ENCODE measurements at places on chromosomes 7 and 10.

GRCh38 chr7:142012825-142013511 lies 17.3 kb downstream of the MGAM start:
- peak; percentile 66 for DNase-seq

- DNase-seq: no peak
Measured at GRCh38 chr7:17159500-17160037, 138.9 kb upstream of the AHR start.

DNA sequence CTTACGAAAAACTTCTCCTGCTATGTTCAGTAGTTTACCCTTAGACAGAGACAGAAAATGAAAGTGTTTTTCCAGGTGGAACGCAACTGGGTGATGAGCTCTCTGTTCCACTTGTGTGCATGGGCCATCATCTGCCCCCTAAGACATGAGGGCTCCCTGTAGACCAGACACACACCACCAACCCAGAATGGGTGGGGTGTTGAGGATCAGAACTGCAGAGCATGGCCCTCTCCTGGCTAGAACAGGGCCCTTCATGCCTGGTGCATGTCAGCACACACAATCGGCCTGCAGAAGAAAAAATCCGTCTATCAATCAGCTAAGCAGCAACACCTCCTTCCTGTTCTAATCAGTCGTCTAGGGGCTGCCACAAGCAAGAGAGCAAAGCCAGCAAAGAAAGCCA lies 186.2 kb upstream of the INHBA start:
- DNase-seq: no peak

DNA sequence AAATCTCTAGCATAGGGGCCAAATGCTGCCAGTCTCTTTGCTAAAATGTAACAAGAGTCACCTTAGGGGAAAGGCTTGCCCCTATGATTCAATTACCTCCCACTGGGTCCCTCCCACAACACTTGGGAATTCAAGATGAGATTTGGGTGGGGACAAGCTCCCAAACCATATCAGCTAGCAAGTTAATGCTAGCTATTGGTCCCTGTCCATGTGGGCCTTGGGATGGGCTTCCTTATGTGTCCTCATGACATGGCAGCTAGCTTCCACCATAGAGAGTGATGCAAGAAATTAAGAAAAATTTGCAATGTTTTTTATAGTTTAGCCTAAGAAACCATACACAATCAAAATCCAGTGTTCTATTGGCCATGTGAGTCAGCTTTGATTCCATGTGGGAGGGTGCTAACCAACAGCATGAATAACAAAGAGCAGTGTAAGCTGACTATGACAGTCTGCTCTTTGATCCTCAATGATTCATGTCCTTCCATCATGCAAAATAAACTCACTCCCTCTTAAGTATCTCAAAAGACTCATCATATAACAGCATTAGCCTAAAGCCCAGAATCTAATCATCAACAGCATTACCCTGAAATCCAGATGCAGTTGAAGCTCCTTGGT lies 21.7 kb upstream of the ZNF365 start:
- peak; percentile 4 for DNase-seq

DNA sequence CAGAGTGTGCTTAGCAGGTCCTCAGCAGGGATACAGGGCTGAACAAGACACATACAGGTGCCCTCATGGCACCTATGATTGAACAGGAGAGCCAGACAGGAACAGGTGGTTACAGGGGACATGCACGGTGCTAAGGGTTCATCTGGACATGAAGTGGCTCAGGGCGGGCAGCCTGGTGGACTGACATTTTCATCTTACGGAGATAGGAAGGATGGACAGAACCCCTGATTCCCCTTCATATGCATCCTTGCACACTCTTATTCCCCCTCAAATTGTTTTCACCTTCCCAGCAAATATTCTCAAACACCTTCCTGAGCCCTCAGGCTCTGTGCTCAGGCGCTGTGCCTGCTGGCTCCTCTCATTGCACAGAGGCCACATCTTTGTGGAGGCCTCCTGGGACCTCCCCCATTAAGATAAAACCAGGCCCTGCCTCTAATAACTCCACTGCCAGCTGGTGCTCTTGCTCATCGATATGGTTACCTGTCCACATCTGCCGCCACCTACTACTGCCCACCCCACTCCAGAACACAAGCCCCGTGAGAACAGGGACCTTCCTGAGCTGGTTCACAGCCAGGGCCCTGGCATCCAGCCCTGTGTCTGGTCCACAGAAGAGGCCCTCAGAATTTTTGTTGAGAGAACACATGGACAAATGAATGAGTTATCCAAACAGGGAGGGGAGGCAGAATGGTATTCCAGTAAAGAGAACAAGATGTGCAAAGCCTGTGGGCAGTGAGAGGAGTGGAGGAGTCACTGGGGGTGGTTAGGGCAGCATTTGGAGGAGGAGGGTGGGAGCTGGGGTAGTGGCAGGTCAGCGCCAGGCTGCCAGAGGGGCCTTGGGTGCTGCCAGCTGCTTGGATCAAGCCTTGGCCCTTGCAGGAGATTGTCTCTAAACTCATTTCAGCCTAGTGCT lies 68.9 kb upstream of the AQP1 start:
- DNase-seq: no peak

DNA sequence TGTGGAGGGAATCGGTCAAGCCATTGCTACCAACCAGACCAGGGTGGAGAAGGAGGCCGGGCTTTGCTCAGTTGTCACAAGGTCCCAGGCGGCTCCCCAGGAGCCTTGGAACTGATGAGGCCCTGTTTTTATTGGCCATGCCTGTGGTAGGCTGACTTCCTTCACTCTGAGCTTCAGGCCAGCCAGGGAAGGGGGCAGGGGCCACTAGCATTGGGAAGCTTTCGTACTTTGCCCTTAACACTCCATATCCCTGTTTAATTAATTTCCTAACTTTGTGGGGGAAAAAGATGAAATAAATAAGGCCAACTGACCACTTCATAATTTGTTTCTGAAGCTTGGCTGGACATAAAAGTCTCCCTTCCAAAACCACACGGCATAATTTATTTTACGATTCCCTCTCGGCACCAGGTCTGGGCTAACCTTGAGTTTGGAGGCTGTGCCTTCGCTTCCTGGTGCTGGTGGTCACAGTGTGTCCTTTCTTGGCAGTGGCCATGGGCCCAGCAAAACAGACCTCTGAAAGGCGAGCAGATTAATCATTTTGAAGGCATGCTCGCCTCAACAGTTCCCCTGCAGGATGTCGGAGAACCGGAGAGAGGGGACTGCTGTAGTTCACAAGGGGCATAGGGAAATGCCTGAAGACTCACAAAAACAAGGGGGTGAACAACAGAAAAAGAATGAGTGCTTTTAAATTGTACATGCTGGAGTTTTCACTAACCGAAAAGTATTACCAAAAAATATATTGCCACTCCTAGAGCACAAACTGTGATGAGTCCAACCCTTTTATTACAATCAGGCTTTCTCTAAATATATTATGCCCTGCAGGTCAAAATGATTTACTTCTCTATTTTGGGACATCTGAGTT lies 966.0 kb downstream of the LRMDA start:
- DNase-seq: no peak

DNA sequence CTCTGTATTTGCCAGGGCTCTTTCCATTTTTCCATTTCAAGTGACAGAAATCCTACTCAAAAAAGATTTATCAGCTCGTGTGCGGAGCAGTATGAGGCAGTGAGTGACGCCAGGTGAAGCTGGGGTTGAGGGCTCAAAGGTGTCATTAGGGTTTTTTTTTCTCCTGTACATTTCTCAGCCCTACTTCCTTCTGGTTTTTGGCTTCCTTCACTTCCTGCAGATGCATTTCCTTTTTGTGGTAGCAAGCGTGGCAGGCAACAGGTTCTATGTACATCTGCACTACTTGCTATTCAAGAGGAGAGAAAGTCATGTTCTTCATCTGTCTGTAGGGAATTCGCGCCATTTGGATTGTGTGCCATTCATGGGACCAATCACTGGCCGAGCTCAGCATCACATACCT lies 52.8 kb upstream of the AOAH start:
- DNase-seq: no peak

DNA sequence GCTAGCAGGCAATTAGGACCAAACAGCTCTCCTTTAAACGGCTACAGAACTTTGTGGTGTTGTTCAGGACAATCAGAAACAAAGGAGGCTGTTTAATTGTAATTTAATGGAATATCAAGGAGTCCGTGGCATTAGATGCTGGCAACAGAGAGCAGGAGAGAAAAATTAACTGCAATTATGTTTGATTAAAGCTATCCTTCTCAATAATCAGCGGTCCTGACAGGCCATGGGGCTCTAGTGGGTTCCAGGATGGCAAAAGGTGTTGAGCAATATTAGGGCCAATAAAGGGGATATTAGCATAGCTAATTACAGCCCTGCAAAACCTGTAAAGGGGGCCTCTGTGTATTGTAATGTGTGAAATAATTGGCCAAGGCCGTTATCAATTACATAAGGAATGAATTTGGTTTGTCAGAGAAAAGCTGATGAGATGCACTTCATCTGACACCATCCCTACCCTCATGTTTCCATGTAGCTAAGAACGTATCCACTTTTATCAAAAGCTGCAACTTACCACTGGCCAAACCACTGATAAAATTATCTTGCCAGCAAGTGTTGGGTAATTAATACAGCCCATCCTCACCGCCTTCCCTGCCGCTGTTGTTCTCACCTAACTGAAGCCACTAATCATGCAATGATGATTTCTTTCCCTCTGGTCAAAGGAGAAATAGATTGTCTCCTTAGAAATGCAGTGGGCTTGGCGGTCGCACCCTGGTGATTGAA lies 81.6 kb downstream of the EBF3 start:
- DNase-seq: no peak

DNA sequence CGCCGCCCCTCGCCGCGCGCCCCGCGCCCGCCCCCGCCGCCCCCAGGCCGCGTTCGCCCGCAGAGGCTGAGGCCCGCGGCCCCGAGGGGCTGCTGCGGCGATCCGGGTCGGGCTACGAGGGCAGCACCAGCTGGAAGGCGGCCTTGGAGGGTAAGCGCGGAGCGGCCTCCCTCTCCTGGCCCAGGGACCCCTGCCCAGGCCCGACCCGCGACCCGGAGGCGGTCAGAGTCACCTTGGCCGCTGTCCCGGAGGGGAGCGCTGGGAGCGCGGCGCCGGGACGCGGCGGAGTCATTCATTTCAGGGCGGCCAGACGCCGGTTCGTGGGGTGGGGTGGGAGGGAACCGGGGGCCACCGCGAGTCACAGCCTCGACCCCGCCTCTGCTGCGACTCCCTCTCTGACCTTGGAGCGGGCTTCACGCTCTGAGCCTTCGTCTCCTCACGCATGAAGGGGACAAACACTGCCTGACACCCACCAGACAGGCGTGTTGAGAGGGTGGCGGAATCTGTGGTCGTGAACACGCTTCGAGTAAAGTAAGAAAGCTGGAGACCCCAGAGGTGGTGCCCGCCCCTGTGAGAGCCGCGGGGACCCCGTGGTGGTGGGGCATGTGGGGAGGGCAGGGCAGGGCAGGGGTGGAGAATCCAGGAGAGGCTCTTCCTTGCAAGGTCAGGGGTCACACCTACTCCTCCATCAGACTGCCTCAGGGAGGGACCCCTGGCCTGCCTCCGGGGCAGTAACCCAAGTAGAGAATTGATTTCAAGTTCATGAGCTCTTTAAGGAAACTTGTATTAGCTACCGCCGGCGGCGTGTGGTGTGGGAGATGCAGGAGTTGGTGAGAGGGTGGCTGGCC lies 707 bp downstream of the CLEC2L start:
- no peak for DNase-seq

- DNase-seq: no peak
Measured at GRCh38 chr10:44183667-44184632, 200.9 kb downstream of the CXCL12 start.

DNA sequence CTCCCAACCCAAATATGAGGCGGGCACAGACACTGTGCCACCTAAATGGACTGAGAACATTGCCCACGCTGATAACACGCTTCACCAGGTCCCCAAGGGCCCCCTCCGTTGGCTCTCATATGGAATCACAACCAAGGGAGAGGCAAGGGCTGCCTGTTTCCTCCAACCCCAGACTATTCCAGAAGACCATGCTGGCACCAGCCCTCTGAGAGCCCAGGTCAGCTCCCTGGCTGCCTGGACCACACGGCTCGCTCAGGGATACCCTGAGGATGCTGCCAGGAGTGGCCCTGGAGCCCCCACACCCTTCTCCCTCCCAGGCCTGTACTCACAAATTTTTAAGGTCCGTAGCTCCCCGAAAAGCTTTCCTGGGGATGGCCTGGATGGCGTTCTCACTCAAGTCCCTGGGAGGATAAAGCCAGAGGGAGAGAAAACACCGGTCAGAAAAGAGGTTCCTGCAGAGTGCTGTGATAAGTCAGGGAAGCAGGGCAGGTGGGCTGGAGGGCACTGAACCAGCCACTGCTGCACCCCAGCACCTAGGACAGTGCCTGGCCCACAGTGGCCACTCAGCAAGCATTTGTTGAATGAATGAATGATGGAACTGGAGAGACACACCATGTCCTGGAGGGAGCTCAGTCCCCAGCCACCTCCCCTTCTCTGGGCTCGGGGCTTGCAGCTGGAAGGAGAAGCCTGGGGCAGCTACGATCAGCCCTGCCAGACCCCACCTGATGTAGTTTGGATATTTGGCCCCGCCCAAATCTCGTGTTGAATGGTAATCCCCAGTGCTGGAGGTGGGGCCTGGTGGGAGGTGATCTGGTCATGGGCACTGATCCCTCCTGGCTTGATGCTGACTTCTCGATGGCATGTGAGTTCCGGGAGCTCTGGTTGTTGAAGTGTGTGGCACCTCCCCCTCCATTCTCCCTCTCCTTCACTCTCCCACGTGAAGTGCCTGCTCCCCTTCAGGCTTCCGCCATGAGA lies 119.8 kb downstream of the SLIT1 start:
- no peak for DNase-seq
